ENCODE measurements at places on chromosomes 4 and X. TPM values are rescaled to one million over a fixed set of nuclear protein-coding genes. Genes with fewer than 3 reads are reported as not detected.

GRCh38 chrX:47619486-47620302 is at the start of gene SYN1:
Gene SYN1 (minus strand): TSS chrX:47619857. CDS start chrX:47619728, 129 bp downstream.
- DNase-seq: peak; percentile 88

DNA sequence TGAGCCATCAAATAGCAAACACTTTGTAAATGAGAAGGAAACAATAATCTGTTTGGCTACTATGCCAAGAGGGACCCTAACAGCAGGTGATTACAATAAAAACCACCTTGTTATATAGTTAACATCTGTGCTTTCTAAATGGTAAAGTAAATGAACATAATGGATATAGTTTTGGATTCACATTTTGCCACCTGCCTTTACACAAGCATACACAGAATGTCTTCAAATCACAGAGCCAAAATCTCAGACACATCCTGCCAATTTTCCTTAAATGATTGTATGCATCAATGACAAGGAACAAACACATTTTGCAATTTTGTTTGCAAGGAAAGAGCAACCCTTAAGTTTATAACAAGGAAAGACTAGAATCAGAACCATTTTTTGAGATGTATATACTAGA is 334.2 kb downstream of the FSTL5 start:
- no peak for DNase-seq

DNA sequence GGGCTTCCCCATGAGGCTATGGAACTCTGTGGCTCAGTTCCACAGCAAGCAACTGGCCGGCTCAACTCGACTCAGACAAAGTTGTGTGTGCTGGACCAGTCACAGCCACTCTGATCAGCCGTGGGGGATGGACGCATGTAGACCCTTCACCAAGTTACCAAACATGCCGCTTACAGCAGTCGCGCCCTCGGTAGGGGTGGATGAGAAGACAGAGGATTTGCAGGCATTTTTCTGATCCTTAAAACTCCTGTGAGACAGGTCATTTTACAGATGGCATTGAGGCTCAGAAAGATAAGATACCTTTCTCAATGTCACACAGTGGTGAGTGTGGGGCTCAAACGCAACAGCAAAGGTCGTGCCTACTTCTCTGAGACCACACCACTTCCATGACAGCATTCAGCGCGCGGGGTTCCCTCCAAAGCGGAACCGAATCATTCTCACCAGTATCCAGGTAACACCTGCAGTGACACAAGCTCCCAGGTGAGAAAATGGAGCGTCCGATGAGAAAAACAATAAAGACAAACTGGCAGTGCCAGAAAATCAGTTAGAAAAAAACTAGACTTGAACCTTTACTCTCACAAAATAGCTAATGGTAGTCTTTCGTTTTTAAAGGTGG is 83.6 kb downstream of the RELL1 start:
- no peak for DNase-seq

GRCh38 chr4:123401271-123402120 is 4.9 kb downstream of the SPRY1 start:
- DNase-seq: no peak

GRCh38 chr4:112910109-112910736 is 139.2 kb upstream of the ANK2 start:
- no peak for DNase-seq

SPANXB1 gene
- total RNA-seq: not detected

CT83 gene
- not detected for total RNA-seq

DNA sequence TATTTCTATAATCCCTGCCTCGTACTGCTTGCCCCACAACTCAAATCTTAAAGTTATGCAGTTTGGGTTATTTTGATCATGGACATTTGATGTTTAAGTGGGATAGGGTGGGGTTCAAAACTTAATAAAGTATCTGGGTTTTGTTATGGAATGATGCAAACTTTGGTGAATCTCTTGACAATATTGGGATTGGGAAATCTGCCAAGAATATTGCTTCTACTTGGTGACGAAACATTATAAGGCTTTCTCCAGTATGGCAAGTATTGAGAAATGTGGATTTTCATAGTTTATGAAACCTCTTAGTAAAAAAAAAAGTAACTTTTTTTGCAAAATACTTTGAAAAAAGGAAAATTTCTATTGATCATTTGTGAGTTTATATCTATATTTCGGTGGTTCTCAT is 130.8 kb upstream of the SFRP2 start:
- DNase-seq: no peak

DNA sequence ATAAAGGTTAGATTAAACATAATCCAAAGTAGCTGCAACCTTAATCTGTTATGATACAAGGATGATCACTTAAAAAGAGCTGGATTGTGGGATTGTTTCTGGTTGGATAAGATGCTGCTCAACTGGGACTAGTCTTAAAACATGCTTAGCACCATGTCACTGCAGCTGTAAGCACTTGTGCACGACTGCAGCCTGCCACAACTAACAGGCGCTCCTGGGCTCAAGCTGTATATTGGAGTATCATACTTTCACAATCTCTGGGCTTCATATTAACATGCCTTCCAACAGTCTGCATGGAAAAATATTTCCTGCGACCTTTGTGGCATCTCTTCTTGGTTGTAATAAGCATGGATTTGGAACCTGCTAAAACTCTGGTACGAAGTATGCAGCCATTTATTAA is 493.0 kb upstream of the PITX2 start:
- DNase-seq: no peak

- peak; percentile 50 for DNase-seq
These were observed 41.6 kb downstream of the EVC start for GRCh38 chr4:5752376-5753184.

VSIG1 gene
- 0.36 TPM for total RNA-seq

GPR101 gene
- not detected for total RNA-seq

Data from sciatic nerve (tissue), 2 donors.